Activated T-cell treated with anti-CD3 and anti-CD28 coated beads for 4 hours (primary cell): ENCODE measurements at places on chromosomes 1 and 21.

- no peak for DNase-seq
These were observed 30.2 kb upstream of the RGS8 start for GRCh38 chr1:182714546-182714945.

DNA sequence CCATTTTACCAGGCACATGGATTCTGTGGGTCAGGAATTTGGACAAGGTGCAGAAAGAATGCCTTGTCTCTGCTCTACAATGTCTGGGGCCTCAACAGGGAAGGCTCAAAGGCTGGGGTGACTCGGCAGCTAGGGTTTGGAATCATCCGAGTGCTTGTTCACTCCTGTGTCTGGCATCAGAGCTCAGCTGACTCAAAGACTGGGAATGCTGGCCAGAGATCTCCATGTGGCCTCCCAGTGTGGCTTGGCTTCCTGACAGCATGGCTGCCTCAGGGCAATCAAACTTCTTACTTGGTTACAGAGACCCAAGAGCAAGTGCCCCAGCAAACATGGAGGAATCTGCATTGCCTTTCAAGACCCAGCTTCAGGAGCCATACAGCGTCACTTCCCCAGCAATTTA, 110.5 kb downstream of the TOMM20 start:
- no peak for DNase-seq

DNA sequence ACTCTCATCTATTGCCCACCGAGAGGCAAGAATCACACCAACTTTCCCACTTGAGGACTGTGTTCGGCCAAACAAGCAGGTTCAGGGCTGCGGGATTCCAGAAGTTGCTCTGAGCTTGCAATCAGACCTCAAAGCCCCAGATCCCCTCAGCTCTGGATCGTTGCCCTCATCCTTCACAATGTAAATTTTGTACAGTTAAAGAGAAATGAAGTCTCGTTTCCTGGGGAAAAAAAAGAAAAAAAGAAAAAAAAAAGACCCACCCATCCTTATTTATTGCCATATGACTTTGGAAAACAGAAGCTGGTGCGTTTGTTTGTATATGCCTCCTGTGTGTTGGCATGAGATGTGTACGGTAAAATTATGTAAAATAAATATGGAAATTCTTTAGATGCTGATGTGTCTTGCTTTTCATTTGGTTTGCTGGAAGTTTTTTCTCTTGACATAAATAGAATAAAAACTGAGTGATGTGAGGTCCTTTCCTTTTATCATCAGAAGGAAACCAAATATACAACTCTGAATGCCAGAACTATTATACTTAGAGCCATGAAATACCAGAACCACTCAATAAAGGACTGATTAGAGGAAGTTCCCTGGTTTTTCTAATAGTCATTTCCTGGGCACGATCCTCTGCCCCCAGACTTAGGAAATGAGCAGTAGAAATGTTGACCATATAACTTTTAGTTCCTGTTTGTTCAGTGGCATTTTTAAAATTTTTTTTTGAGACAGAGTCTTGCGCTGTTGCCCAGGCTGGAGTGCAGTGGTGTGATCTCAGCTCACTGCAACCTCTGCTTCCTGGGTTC, 48.7 kb downstream of the LHX4 start:
- DNase-seq = no peak

GRCh38 chr1:58754683-58755467, 29.0 kb downstream of the JUN start:
- no peak for DNase-seq

- DNase-seq = no peak
These were observed 45.3 kb downstream of the NR5A2 start for GRCh38 chr1:200072636-200073285.
